ENCODE measurements at places on chromosomes 11 and 22.

DNA sequence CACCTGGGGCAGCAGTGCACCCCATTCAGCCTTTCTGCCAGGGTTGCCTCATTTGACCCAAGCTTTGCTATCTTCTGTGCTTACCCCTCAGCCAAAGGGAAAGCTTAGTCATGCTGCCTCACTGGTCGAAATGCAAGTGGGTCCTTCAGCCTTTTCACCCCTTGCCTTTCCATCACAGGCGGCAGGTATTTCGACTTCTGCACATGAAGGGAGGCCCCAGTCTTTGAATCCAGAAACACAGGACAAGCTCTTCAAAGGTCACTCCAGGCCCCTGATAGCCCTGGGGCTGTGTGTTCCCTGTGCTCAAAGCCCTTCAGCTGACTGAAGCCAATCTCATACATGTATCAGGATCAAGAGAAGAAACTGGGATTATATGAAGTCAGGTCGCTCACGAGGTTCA is 129.7 kb downstream of the SNX19 start:
- DNase-seq: no peak

DNA sequence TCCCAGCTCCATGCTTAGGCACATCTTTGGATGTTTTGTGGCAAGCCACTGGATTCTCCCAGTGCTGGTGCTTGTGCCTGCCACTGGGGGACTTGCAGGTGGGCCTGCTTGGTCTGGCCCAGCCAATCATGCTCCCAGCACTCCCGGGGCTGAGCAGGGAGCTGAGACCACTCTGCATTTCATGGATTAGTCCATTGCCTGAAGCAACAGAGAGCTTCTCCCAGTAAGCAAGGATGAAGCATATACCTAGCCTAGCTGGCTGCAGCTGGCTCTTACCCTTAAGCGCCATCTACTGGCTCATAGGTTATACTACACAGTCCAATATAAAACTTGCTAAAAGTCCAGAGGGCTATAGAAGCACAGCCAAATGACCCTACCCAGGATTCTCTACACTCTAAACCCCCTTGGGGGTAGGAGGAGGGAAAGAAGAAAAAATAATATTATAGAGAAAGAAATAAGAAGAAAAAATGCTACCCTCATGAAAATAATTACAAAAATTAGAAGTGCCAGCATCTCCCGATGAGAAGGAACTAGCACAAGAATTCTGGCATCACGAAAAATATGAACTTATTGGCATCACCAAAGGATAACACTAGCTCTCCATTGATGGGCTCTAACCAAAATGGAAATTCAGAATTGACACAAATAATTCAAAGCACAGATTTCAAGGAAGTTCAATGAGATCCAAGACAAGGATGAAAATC is 275.3 kb downstream of the C11orf87 start:
- DNase-seq: no peak

DNA sequence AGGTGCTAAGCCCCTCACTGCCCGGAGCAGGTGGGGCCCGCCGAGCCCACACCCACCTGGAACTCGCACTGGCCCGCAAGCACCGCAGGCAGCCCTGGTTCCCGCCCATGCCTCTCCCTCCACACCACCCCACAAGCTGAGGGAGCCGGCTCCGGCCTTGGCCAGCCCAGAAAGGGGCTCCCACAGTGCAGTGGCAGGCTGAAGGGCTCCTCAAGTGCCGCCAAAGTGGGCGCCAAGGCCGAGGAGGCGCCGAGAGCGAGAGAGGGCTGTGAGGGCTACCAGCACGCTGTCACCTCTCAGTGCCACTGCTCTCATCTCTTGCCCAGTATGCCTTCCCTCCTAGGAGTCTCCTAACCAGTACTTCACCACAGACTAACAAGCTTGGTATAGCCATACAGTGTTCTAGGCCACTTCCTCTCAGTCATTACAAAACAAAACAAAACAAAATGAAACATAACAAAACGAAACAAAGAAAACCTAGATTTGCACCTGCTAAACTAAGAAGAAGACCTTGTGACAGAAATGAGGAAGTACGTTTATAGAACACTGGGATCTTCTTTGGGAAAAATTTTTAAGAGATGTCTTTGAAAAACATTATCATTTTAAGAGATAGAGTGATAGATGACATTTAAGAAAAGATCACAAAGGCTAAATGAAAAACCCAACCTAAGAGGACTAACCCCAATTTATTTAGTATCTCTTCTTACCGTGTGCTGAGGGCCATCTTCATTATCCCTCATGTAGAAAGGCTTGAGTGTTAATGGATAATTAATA is 47.7 kb upstream of the GAB2 start:
- DNase-seq: no peak

GRCh38 chr11:44760917-44761550 is 34.3 kb downstream of the TSPAN18 start:
- no peak for DNase-seq

GRCh38 chr11:36458129-36458915 is 51.8 kb downstream of the TRAF6 start:
- DNase-seq: no peak

GRCh38 chr22:32395107-32395506 is 16.9 kb downstream of the RTCB start:
- DNase-seq: no peak

DNA sequence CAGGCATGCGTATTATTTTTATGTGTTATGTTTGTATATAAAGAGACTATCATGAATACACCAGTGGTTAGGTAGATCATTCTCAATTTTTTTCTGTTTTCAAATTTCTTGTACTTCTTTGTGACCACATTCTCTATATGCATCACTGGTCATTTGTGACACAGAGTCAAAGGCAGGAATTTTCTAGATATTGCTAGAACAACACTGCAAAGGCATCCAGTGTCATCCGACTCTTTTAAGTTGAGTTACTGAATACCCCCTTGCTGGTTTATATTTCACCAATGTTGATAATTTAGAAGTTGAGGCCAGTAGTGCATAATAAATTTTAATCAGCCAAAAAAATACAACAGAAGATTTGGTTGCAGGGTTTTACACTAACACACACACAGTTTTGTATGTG is 351.8 kb downstream of the CASP12 start:
- DNase-seq: no peak

DNA sequence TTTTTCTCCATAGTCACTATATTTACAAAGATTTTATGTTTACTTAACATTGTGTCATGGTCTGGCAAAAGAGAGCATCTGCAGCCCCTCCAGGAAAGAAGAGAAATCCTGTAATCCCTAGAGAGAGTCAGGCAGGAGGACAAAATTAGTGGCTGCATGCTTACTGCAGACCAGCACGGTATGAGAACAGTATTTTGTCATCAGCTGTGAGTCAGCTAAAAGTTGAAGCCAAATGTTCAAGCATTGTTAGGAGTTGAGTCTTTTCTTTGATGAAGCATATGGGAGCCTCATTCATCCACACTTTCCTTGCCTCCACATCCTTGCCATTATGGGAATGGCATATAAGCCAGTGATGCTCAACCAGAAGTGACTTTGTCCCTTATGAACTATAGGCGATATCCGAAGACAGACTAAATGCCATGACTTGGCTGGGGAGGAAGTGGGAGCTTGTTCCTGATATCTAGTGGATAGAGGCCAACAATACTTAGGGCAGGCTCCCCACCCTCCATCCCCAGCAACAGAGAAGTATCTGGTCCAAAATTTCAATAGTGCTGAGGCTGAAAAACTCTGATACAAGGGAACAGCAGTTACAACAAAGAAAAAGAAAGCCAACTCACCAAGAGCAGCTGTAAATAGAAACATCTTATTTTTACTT is 112.0 kb upstream of the OR5AK2 start:
- no peak for DNase-seq

Data from NCI-H187 treated with DMSO at 0.1 percent for 48 hours (cell line).